ENCODE measurements at places on chromosomes 5 and 9. TPM values are rescaled to one million over a fixed set of nuclear protein-coding genes. Genes with fewer than 3 reads are reported as not detected.

The TLR4 gene
- total RNA-seq, result 0.11 TPM

The IFNA2 gene
- not detected for total RNA-seq

The SLIT3 gene
- 3.5 TPM for total RNA-seq

GRCh38 chr9:82456642-82457041, 468.1 kb downstream of the SPATA31D1 start:
- DNase-seq, result peak; percentile 24

The PGM5 gene
- 0.57 TPM for total RNA-seq

DNA sequence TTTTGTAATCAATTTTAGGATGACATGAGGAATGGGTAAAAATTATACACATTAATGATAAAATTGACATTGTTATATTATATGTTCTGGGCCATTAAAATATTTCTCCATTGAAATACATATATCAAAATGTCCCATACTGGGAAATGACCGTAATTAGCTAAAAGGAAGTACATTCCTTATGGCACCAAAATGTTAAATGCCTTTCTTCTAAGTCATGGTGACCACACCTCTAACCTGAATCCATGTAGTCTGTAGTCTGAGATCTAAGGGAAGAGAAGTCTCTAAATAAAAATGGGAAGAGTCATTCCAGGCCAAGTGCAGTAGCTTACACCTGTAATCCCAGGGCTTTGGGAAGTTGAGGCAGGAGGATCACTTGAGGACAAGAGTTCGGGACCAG, 10.0 kb upstream of the GDA start:
- DNase-seq, result peak; percentile 42

DNA sequence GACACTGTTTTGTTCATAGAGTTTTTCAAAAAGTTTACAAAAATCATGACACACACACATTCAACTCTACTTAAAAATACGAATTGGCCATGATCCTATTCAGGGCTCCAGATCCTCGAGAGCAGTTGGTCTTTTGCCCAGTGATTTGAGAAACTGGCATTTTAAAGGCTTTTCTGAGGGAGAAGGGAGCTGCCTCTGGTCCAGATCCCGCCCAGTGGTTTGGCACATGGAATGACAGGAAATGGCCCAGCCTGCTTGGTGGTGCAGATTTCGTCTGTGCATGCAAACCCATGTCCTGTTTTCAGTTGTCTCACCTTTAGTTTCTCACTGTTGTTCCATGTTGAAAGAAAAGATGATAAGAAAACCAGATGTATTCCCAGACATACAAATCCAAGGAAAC, 3.6 kb downstream of the CAMK4 start:
- peak; percentile 95 for DNase-seq

GRCh38 chr9:14301583-14302021, 12.3 kb downstream of the NFIB start:
- peak; percentile 43 for DNase-seq

GRCh38 chr9:26142201-26142600, 464.0 kb upstream of the TUSC1 start:
- DNase-seq, result no peak

The SAP30L gene
- 16.2 TPM for total RNA-seq

The MEGF10 gene
- total RNA-seq, result 0.80 TPM

The PHYHD1 gene
- total RNA-seq, result not detected

DNA sequence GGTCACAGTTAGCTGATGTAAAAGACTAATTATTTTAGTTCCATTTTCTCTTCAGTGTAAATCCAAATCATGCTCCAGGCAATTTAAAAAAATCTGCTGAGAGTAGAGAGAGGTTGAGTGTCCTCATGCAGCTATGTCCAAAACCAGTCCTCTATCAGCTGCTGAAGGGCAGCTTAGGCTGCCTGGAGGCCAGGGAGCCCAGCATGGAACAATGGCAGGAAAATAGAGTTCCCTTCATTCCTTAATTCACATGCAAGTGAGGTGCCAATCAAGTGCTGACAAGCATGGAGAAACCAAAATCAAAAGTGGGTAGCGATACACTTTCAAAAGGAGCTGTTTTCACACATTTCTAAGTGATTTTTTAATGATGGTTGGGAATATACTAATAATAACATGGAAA, 78.3 kb upstream of the POU5F2 start:
- DNase-seq, result no peak

- no peak for DNase-seq
These were observed 126.9 kb upstream of the ANKH start for GRCh38 chr5:14998491-14998890.

DNA sequence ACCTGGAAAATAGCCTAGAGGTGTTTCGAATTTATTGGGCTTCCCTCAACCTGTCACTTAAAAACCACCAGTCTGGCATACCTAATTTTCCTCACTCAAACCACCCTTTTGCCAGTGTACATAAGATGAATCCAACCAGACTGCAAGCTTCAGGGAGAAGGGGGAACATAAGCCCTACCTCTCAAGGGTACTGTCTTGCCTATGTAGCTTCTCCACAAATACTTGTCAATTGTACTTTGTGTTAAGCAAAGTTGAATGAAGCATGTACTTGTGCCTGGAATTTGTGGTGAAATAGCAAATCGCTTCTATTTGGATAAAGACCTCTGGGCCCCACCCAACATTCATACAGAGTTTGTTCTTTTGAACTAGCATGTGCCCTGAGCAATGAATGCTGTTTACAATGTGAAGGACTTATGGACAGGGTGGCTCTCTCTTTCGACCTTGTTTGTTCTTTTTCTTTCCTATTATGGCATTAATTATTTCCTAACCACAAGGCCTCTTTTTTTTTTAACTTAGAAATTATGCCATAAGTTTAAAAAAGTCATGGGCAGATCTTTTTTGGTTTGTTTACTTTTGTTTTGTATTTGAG, 580.2 kb downstream of the EBF1 start:
- no peak for DNase-seq

DNA sequence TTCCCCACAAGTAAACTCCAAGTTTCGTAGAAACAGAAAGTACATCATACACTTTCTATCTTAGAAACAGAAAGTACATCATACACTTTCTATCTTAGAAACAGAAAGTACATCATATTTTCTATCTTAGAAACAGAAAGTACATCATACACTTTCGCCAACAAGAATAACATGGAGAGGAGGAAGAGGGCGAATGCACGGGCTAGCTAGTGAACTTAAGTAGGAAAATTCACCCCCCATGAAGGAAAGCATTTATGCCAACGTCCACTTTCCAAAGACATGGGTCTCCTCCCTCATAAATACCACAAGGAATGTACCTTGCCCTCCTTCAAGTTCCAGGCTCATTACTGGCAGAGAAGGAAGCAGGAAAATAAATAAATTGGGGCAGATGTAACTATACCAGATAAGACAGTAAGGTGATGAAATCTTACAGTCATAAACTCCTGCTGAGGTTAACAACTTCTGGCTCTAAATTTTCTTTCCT, 64.7 kb downstream of the FRMD3 start:
- DNase-seq, result peak; percentile 45

GRCh38 chr9:686321-686813, 155.1 kb upstream of the DMRT1 start:
- peak; percentile 75 for DNase-seq

GRCh38 chr9:109775516-109775915, 4.5 kb upstream of the PALM2AKAP2 start:
- DNase-seq, result peak; percentile 38

DNA sequence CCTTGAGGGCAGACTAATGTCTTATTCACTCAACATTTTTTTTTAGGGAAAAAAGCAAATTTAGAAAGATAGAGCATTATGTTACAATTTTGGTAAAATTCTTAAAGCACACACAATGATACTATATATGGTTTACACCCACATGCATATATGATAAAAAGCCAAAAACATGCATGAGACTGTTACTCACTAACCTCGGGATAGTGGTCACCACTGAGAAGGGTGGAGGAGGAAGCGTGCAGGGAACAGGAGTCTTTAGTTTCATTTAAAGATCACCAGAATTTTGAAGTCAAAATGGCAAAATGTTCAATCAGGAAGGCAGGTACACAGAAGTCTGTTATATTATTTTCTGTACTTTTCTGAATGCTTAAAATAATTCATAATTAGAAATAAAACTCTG, 9.2 kb downstream of the ARL15 start:
- DNase-seq, result no peak

DNA sequence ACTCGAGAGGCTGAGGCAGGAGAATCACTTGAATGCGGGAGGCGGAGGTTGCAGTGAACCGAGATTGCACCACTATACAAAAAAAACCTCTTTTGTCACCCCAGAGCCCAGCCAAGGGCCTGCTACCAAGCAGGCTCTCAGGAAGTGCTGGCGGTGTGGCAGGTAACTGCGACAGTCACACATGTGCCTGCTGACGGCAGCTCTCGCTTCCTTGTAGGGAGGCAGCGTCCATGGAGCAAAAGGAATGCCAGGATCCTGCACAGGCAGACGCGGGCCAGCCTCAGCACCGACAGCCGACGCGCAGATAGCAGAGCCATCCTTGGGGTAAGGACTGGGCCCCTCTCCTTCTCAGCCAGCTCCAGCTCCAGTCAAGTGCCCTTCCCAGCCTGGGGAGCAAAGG, 3.9 kb downstream of the LRRC8A start:
- no peak for DNase-seq

- DNase-seq, result peak; percentile 54
These were observed 20.5 kb upstream of the CCL28 start for GRCh38 chr5:43432486-43433375.

GRCh38 chr9:3887221-3887653, 361.4 kb upstream of the RFX3 start:
- DNase-seq, result no peak

DNA sequence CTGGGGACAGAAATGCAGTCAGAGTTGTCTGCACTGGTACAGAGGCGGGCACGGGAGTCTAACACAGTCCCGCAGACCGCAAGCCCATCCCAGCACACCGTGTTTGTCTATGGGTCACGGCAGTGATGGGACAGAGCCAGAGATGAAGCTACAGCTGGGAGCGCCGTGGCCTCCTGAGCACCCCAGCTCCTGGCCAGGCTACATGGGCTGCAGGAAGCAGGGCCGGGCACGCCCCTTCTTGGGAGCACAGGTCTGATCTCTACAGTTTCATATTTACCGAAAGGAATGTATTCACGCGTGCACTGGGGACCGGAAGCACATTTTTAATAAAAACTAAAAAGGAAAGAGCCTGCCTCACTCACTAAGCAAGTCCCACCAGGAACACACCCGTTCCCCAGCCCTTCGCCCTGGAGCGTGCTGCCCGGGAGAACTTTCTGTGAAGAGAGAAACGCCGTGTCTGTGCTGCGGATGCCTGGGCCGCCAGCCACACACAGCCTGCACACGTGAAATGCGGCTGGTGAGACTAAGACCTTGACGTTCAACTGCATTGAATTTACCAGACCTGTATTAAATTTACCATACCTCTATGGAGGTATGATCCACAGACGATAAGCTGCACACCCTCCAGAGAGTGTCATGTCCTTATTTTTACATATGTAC, 81.1 kb downstream of the VAV2 start:
- no peak for DNase-seq

The AK3 gene
- 44.0 TPM for total RNA-seq

GRCh38 chr9:117744856-117745389, 40.7 kb downstream of the TLR4 start:
- no peak for DNase-seq

Data from Daoy (cell line).